Amniotic stem cell (primary cell): ENCODE measurements at places on chromosomes 13 and 19.
A peak's percentile ranks its signal among the peaks of the same experiment; 100 is the strongest.

GRCh38 chr19:18468517-18468916 is 30.6 kb upstream of the ISYNA1 start:
- no peak for DNase-seq

- no peak for DNase-seq
These were observed 32.5 kb downstream of the CERS4 start for GRCh38 chr19:8241646-8242045.

- DNase-seq, result no peak
These were observed 29.8 kb downstream of the ADGRE2 start for GRCh38 chr19:14748601-14749000.

GRCh38 chr13:86692291-86692690 is 893.1 kb upstream of the SLITRK6 start:
- DNase-seq, result no peak

GRCh38 chr19:13079542-13079986 is 23.1 kb downstream of the LYL1 start:
- DNase-seq, result no peak

DNA sequence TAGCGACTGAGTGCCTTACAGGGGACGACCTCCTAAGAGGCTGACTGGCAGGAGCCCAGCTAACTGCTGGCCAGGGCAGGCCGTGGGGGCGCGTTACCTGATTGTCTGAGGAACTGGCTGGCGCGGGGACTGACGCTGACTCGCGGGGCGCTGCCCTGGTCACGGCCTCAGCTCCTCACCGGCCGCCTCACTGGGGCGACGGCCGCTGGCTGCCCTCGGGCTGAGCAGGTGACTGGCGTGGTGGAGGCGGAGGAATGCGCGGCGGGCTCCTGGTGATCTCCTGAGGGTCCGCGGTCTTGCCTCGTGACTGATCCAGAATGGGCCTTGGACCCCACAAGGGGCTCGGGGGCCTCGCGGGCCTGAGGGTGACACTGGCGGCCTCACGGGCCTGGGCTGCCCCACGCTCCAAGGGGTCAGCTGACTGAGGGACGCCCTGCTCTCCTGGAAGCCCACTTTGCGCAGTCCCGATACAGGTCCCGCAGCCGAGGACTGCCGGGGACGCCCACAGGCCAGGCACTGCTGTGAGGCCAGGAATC is 39.3 kb downstream of the SIGLEC7 start:
- DNase-seq, result no peak

- peak; percentile 20 for DNase-seq
These were observed 647 bp upstream of the KLF12 start for GRCh38 chr13:74134777-74135325.

DNA sequence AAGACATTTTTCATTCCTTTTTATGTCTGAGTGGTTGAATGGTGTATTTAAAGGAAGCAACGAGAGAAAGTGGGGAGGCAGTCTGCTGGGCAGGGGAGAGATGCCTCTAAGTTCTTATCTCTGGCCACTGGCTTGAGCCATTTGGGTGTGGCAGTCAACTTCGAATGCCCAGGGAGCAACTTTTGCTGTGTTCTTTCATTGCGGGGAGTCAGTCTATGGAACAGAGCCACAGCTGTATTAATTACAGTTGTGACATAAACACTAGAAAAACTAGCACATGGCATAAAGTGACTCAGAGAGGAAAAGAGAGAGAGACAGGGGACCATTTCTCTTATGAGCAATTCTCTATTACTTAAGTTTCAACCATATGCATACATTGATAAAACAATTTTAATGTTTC is 40.4 kb upstream of the PDCD5 start:
- DNase-seq, result no peak

- peak; percentile 82 for DNase-seq
These were observed 3.9 kb upstream of the B9D2 start for GRCh38 chr19:41367848-41368301.

DNA sequence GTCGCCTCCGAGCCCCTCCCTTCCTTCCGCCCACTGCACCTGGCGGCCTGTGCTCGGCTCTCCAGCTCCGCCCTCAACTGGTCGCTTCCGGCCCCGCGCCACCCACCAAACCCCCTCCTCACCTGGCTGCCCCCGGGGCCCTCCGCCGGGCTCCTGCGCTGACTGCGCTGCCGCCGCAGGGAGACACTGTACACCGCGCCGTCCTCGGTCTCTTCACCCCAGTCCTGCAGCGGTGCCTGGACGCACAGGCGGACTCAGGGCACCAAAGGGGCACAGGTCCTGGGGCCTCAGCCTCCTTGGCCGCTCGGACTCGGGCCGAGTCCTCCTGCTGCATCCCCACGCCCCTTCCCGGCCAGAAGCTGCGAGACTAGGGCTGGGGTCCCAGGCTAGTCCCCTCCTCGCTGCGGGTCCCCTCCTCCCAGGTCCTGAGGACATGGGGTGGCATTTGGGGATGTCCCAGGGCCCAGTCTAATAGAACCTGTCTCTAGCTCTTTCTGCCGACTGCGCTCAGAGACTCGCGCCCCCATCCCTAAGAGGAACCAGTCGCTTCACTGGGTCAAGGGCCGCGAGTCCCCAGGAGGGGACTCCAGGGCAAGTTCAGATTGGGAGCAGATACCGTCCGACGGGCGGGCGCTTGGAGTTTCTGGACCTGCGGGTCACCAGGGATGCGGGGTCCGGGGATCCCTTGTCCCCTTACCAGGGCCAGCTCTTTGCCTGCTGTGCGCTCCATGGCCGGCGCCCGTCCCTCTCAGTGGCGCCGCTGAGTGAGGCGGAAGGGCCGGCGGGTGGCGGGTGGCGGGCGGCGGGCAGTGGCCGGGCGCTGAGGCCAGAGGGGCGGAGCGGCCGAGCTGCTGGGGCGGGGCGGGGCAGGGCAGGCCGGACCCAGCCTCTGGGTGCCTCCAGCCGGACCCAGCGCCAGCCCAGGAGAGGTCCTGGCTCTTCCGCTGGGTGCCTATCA is at the start of gene RGL3:
Gene RGL3, minus strand, starts transcription at position 766 of the 958 bp plus-strand sequence. Its CDS starts 36 bp downstream, at position 730.
- no peak for DNase-seq

GRCh38 chr19:55646889-55647731 is 902 bp upstream of the CCDC106 start:
- no peak for DNase-seq

GRCh38 chr13:110170882-110171281 is 136.1 kb downstream of the COL4A1 start:
- DNase-seq, result no peak

- no peak for DNase-seq
These were observed 29.4 kb downstream of the RFXAP start for GRCh38 chr13:36848199-36848982.

DNA sequence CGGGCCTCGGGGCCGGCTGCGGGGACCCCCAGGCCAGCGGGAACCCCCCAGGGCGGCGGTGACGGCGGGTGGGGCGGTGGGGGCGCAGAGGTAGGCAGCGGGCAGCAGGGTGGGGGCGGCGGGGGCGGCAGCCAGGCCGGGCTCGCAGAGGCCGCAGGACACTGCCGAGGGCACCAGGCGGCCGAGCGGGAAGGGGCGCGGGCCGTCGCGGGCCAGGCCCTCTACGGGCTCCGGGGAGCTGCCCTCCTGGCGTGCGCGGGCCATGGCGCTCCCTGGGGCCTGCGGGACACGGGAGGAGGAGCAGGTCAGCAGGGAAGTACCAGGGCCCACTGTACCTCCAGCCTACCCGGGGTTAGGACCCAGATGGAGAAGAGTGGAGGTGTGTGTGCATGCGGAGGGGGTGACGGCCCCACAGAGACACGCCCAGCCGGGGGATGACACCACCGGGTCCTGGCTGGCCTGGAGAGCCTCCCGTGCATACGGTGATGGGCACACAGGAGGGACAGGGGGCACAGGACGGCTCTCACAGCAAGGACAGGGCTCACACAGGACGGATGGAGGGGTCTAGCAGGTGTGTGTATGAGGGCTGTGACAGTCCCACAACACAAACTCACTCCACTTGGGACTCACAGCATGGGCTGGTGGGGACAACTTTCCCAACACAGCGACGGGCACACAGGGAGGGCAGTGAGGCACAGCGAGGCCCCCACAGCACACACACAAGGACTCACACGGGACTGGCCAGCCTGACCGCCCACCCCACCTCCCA is 2.6 kb downstream of the BBC3 start:
- no peak for DNase-seq

GRCh38 chr13:43078399-43078798 is 55.0 kb downstream of the DNAJC15 start:
- no peak for DNase-seq

DNA sequence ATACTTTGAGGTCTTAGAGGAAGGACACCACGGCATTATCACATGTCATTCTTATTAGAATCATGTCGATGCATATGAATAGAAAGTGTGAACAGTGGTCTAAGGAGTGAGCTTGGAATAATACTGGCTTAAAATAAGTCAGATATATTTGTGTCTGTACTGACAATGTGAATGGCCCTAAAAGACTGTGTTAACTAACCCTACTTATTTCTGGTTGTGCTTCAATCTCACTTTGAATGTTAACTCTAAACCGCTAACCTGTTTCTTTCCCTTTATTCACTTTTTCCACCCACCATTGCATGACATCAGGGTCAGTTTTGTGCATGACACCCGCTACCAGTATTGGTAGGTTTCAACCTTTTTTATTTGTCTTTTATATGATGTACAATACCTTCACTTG is 69.1 kb upstream of the RAP2A start:
- DNase-seq, result no peak

DNA sequence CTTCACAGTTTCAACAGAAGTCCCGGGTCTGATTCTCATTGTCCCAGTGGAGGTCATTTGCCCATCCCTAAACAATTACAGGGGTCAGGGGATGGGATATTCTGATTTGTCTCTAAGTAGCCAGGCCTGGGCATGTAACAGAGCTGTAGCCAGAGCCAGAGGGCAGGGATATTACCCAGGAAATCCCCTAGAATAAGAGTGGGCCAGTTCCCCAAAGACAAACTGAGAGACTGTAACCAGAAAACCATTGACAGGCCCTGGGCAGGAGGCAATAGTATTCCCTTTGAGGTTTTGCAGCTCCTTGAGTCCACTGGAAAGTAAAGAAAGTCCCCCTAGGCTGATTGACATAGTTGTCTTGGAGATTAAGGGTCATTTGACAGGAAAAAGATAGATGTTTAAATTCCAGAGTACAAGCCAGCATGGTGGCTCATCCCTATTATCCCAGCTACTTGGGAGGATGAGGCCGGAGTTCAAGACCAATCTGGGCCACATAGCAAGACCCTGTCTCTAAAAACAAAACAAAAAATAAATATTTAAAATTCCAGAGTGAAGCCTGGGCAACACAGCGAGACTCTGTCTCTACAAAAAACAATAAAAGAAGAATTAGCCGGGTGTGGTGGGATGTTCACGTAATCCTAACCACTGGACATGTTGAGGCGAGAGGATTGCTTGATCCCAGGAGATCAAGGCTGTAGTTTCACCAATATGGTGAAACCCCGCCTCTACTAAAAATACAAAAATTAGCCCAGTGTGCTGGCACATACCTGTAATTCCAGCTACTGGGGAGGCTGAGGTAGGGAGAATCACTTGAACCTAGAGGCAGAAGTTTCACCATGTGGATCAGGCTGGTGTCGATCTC is 1.9 kb upstream of the SDHAF1 start:
- DNase-seq, result no peak

DNA sequence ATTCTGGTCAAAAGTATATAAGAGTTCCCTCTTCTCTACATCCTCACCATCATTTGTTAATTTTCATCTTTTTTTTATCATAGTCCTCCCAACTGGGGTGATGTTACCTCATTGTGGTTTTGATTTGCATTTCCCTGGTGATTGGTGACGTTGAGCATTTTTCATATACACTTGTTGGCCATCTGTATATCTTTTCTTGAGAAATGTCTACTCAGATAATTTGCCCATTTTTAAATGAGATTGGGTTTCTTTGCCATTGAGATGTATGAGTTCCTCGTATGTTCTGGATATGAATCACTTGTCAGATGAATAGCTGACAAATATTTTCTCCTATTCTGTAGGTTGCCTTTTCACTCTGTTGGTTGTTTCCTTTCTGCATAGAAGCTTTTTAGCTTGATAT is 2.4 kb downstream of the CD33 start:
- no peak for DNase-seq

DNA sequence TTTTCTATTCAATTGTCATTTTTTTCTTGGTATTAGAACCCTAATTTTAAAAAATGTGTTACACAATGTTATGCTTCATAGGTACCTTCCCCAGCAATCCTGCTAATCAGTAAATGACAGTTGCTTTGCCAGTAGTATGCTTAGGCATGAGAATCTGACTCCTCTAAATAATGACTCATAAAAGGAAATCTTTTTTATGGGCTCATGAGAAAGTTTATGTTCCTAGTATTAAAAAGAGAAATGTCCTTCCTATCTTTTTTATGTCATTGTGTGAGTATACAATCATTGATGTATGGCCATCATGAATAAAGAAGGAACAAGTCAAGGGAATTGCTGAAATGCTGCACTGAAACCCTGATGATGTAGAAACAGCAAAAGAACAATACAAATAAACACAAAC is 1237.7 kb upstream of the PCDH20 start:
- DNase-seq, result no peak

GRCh38 chr19:852136-853013 is at the start of gene ELANE:
ELANE (plus strand) TSS chr19:852303; CDS start chr19:852329, 26 bp downstream.
- DNase-seq, result no peak

DNA sequence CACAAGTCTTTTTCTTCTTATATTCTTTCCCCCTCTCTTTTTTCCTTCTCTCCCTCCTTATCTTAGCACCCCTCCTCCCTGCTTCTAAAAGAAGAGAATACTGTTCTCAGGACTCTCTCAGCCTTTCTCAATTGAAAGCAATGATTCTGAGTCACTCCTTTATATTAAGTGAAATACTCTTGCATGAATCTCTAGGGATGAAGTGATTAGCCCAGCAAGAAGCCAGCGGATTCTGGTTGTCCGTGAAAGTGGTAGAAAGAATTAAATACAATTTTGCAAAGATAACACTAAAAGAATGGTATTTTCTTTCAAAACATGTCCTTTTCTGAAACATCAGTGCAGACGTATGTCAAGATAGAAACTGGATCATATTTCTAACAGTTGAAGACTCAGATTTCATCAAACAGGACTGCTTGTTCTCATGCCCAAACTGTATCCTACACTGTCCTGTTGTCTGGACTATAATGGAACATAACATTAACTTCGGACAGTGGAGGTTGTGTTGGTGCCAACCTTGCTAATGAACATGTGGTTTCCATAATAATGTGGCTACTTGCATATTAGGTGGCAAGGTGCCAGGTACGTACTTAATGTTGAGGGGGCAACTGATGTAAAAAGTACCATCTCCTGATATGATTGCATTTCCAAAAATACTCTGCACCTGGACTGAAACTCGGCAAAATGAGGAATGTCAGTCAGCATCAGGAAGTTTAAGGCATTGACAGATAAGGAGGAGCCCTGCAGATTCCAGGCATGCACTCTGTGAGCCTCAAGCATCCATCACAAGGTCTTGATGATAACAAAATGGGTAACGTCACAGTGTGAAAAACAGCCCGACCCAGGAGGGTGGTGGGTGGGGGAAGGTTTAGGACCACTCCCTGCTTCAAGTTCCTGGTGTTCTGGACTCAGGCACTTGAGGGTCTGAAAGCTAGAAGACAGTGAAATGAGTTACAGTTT is 357.2 kb downstream of the DLEU7 start:
- peak; percentile 6 for DNase-seq

- DNase-seq, result no peak
These were observed 16.9 kb upstream of the ZNF254 start for GRCh38 chr19:24069905-24070657.

GRCh38 chr19:30733826-30734550 is 361.8 kb downstream of the ZNF536 start:
- DNase-seq, result no peak

- no peak for DNase-seq
These were observed 328.9 kb downstream of the DIAPH3 start for GRCh38 chr13:59834801-59835200.

- DNase-seq, result no peak
These were observed 63.1 kb downstream of the DLEU7 start for GRCh38 chr13:50780201-50781015.
